ENCODE measurements at places on chromosomes 4 and X.

- DNase-seq, result peak; percentile 21
Observed at GRCh38 chr4:15149234-15149838, 147.1 kb downstream of the CPEB2 start.

DNA sequence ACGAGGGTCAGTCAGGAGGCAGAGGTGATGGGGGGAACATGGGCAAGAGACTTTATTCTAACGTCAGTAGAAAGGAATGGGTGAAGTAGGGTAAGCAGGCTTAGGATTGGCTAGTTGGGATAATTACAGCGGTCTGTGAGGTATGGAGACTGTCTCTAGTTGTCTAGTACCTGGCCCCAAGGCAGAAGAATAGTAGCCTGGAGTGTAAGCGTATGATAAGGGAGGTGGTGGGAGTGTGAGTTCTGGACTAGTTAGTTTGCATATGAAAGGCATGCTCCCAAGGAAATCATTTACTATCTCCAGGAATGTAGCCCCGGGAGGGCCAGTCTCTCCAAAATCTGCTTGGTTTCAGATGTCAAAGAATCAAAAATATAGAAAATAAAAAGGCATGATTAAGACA is 219.6 kb upstream of the ANXA3 start:
- DNase-seq, result no peak

GRCh38 chr4:184823014-184823413 is 2.8 kb downstream of the ACSL1 start:
- no peak for DNase-seq

GRCh38 chrX:50719614-50720013 is 94.4 kb downstream of the SHROOM4 start:
- DNase-seq, result no peak

DNA sequence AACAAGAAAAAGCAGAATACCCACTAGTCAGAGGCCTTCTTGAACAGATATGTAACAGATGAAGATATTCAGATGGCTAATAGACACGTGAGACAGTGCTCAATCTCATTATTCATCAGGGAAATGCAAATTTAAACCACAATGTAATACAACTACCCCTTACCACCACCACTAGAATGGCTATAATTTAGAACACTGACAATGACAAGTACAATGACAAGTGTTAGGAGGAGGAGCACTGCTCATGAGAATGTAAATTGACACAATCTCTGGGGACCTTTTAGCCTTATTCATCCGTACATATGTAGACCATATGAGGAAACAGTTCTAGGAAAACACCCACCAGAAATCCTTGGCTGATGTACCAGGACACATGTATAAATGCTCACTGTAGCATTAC is 13.1 kb downstream of the ZNF81 start:
- no peak for DNase-seq

GRCh38 chrX:9573282-9574106 is 108.6 kb downstream of the TBL1X start:
- DNase-seq, result no peak

All from activated CD4-positive, alpha-beta T cell treated with anti-CD3 and anti-CD28 coated beads, Interleukin-2, amount 50 U/mL, for 16 hours (primary cell).